Progenitor cell of endocrine pancreas (in vitro differentiated cells): ENCODE measurements at places on chromosomes 6 and 20.

GRCh38 chr6:68633972-68634725 lies 933 bp upstream of the ADGRB3 start:
- peak; percentile 16 for DNase-seq

DNA sequence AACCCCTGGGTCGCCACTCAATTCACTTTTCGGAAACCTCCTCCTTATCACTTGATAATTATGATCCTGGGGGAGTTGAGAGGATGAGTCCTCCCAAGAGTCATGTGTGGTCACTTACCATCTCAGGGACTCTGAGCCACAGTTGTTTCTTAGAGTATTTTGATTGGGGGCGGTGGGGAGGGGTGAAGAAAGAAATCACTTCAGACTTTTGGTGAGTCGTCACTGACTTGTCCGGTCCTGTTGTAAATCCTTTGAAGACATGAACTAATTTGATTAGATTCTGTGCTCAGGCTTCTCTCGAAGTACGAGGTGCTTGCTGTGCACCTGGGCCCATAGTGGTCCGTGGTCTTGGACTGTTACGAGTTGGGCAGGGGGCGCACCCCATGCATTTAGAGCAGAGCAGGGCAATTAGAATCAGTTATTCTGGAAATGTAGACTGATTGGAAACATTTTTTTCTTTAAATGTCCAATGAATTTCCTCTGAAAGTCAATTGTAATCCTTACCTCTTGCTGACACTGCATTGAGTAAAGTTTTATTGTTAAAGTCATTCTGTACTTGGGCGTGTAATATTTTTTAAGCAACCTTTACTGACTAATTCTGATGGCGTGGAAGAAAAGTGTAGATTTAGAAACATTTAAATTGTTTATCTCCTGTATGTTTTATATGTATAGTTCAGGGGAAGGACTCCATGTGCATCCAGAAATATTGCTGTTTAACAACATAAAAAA lies 173.4 kb downstream of the SLC16A10 start:
- DNase-seq, result no peak

- DNase-seq, result no peak
Observed at GRCh38 chr20:42978184-42978974, 211.3 kb downstream of the PTPRT start.

- no peak for DNase-seq
Observed at GRCh38 chr6:169255643-169256042, 2.0 kb upstream of the THBS2 start.
